Stimulated activated CD8-positive, alpha-beta memory T cell treated with anti-CD3 and anti-CD28 coated beads, Interleukin-7, amount 100 ng/mL, for 1 hour (primary cell): ENCODE measurements at places on chromosomes 12 and 14.

GRCh38 chr12:103799504-103799856 lies 41.6 kb downstream of the NT5DC3 start:
- no peak for DNase-seq

DNA sequence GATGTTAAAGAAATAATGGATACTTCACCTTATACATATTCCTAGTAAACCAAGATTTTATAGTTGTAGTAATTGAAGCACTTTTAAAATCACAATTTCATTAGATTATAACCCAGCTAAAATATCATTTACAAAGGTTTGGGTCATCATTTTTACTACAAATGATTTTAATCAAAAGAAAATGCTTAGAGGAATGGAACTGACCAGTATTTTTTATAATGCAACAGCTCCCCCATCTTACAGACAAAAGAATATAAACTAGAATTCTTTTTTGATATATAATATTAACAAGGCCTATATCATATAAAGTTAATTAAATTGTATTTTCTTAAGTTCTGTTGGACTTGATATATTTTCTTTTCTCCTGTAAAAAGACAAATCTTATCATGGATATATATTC lies 20.4 kb upstream of the LRFN5 start:
- DNase-seq = no peak

DNA sequence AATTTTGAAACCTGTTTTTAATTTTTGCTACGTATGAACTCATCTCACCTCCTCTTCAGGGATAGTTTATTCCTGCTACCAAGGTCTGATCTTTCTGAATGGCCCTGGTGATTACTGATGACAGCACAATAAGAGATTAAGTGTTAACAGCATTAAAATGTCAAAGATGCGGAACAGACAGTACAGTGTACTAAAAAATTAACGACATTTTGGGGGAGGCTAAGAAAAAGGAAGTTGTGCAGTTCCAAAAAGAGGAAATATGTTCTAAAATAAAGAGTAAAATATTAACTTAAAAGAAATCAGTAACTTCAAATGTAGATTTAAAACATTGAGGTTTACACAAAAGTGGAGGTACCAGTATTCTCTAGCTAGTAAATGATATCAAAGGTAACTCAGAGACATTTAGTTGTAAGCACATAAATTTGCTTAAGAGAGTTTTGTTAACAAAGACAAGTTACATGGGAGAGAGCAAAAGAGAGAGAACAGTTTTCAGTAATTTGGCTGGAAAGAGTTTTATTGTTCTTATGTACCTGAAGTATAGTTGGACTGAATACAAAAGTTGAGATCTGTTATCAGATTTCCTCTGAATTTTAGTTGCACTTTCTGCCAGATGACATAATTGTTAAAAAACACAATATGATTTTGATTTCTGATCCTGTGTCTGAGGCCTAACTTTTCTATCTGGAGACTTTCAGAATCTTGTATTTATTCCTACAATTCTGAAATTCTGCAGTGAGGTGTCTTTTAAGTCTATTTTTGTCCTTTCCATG lies 4.2 kb upstream of the CLECL1 start:
- no peak for DNase-seq

- DNase-seq = no peak
These were observed 188.5 kb upstream of the TMEM132C start for GRCh38 chr12:128078301-128078971.

GRCh38 chr12:82527165-82527780 lies 159.4 kb upstream of the TMTC2 start:
- DNase-seq = no peak

- no peak for DNase-seq
These were observed 461.4 kb downstream of the ZFP36L1 start for GRCh38 chr14:68331426-68331825.

- no peak for DNase-seq
These were observed 36.9 kb upstream of the APPL2 start for GRCh38 chr12:105272814-105273416.

- no peak for DNase-seq
These were observed 52.0 kb upstream of the SAV1 start for GRCh38 chr14:50719911-50720759.

DNA sequence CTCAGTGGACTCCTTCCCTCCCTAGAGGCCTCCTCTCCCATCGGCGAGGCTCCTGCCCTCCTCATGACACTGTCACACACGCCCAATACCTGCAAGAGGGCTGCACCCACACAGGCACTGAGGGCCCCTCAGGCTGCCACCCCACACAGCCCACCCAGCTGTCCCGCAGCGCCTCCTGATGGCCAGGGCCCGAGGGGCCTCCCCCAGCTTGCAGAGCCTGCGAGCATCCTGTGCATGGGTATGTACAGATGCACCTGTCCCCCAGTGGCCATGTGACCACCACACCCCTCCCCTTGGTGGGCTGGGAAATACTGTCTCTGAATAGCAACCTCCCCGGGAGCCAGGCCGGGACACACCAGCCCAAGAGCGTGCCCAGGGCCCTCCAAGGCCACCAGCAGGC lies 19.0 kb upstream of the NUDT14 start:
- no peak for DNase-seq

DNA sequence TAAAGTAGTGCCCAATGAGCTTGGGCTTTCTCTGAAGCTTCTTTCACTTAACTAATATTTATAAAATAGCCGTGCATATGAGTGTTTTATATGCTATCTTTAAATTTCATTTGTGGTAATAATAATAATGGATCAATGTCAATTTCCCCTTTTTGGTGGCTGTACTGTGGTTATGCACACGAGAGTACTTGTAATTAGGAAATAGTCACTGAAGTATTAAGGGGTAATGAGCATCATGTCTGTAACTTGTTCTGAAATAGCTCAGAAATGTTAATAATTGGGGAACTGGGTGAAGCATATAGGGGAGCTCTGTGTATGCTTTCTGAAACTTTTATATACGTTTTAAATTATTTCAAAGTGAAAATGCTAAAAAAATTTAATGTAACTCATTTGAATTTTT lies 7.0 kb upstream of the RNASE8 start:
- DNase-seq = no peak

DNA sequence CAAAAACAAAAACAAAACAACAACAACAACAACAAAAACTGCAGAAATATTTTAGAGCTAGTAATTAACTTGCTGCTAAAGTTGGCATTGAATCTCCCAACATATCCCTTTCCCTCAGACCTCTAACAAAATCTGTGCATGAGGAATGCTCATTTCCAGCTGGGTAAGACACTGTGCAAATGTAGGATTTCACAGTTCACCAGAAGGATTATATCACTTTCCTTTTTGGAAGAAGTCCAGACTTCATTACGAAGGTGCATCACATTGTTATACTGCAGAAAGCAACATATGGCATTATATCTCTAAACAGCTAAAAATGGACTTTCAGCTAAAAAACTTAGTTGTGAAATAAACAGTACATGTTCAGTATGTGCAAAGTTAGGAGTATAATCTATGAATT lies 341.8 kb downstream of the FSCB start:
- DNase-seq = no peak

- no peak for DNase-seq
These were observed 83.2 kb downstream of the ETV6 start for GRCh38 chr12:11732715-11733114.

- DNase-seq = no peak
These were observed 86.5 kb downstream of the LRIG3 start for GRCh38 chr12:58833853-58834252.

- DNase-seq = no peak
These were observed 8.7 kb downstream of the BEGAIN start for GRCh38 chr14:100578552-100578951.

GRCh38 chr14:31405106-31405505 lies 15.2 kb downstream of the HEATR5A start:
- no peak for DNase-seq

GRCh38 chr14:44639781-44640385 lies 132.8 kb upstream of the FSCB start:
- no peak for DNase-seq

DNA sequence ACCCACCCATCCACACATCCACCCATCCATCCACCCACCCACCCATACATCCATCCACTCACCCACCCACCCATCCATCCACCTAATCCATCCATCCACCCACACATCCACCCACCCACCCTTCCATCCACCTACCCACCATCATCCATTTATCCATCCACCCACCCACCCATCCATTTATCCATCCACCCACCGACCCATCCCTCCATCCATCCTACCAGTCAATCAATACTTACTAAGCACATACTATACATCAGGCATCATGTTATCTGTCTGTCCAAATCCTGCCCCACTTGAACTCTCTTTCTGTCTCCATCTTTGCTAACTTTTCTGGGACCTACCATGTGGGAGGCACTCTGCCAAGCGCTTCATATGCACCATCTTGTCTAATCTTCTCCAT lies 15.4 kb downstream of the GALNT9 start:
- DNase-seq = no peak

DNA sequence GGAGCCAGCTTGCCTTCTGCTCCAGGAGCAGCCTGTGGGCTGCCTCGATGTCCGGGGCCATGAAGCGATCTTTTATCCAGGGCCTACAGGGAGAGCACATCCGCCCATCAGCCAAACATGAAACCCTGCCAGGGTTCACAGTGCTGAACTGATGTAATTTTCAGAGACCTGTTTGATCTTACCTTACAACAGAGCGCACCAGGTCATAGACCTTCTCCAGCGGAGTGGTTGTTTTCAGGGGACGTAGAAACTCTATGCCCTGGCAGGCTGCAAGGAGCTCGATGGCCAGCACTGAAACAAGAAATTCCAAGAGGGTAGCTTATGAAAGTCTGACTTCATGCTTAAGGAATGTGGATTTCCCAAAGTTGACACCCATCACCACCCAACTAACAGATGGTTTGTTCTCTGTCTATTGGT lies 19.7 kb downstream of the HAL start:
- no peak for DNase-seq

DNA sequence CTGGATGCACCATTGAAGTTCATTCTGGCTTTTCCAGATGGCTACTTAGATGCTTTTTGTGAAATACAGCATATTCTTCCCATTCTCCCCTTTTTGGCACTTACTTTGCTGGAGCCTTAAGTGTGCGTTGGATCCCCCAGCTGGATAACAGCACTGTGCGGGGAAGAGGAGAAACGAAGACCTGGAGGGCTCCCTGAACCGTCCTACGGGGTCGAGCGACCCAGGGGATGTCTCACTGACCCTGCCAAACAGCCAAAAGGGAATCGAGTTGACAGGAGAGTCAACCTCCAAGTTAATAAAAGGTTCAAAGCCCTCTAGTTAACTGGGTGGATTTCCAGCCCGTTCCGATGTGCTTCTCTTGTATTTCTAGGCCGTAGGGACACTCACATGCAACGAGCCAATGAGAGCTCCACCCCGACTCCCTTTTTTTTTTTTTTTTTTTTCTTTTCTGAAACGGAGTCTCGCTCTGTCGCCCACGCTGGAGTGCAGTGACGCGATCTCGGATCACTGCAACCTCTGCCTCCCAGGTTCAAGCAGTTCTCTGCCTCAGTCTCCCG lies 1.0 kb upstream of the CAMKK2 start:
- no peak for DNase-seq

GRCh38 chr14:89486961-89487360 lies 69.9 kb upstream of the FOXN3 start:
- no peak for DNase-seq
